ENCODE measurements at places on chromosomes 2 and 18.

DNA sequence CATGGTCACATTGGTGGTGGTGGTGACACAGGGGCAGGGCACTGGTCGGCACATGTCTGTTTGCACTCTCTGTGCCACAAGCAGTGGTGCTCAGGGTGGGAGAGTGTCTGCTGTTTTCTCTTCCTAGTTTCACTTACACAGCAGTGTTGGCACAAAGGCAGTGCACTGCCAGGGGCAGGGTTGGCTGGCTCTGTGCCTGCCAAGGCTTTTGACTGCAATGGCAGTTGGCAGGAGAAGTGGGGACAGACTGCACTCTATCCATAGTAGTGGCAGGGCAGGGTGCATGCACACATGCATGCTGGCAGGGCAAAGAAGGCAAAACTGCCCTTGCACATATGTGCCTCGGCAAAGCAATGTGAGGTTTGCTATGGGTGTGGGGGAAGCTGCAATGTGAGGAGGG lies 635.9 kb downstream of the SUCLG1 start:
- no peak for DNase-seq

GRCh38 chr2:191412353-191412752 lies 167.1 kb downstream of the MYO1B start:
- DNase-seq = no peak

DNA sequence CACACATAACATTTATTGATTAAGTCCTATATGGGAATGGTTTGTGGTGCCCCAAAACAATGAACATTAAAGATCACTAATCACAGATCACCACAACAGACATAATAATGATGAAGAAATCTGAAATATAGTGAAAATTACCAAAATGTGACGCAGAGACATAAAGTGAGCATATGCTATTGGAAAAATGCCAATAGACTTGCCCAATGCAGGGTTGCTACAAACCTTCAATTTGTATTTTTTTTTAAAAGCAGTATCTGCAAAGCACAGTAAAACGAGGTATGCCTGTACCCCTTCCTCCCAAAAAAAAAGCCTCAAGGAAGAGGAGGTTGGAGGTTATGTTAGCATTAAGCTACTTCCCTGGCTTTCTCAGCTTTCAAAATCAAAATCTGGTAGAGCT lies 131.1 kb downstream of the RBMS1 start:
- DNase-seq = no peak

DNA sequence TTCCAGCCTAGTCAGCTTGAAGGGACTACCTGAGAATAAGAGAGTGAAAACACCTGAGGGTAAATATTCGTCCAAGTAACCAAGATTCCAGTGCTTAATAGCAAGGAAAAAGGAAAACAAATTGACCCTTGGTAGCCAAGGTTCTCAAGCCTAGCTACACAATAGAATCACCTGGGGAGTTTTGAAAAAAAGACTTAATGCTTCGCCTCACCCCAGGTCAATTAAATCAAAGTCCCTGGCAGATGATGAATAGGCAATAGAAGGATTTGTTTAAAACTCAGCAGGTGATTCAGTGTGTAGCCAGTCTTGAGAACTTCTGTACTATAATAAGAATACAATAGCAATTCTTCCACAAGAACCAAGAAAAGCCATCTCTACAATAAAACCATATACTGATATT lies 500.2 kb downstream of the XIRP2 start:
- DNase-seq = no peak

- DNase-seq = no peak
These were observed 902.6 kb downstream of the CPS1 start for GRCh38 chr2:211458974-211459373.

DNA sequence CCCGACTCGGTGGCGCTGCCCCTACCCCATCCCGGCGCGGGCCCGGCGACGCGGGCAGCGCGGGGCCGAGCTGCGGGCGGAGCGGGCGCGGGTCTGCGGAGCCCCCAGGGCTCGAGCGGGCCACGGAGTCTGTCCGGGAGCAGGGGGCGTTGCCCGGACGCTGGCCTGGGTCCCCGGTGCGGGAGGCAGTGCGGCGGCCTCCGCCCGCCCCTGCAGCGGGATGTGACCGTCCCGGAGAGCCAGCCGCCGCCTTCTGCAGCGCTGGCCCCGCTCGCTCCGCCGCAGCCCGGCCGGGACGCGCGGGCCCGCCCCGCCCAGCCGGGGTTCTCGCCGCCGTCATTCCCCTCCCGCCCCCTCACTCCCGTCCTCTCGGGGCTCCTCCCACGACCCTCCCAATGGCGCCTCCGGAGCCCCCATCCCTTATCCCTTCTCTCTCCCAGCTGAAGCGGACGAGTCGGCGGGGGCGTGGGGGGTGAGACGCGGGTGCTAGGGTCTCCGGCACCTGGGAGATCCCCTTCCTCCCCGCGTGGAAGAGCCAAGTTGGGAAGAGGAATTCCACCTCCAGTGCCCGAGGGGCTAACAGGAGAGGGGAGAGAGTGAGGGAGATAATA lies at the start of gene FNDC4:
Gene FNDC4, minus strand, starts transcription at position 257 of the 611 bp plus-strand sequence. CDS start 521 bp downstream, outside the sequence.
- DNase-seq = peak; percentile 48

GRCh38 chr2:73851274-73851673 lies 22.5 kb downstream of the STAMBP start:
- DNase-seq = peak; percentile 60

DNA sequence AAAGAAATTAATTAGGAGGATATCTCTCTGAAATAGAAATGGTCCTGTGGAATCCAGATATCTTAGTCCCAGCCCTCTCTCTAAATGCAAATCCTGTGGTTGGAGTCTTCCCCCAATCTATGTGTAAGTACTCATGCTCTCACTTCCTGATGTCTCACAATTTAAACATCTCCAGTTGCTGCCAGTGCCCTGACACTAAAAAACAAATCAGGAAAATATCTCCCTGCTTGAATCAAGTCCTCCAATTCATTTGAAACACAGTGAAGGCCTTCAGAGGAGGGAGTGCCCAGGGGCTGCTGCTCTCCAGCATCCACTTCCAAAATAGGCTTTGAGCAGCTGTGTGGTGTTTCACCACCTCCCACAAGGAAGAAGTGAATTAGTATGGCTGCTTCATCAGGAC lies 413.8 kb downstream of the RAD51AP2 start:
- peak; percentile 18 for DNase-seq

DNA sequence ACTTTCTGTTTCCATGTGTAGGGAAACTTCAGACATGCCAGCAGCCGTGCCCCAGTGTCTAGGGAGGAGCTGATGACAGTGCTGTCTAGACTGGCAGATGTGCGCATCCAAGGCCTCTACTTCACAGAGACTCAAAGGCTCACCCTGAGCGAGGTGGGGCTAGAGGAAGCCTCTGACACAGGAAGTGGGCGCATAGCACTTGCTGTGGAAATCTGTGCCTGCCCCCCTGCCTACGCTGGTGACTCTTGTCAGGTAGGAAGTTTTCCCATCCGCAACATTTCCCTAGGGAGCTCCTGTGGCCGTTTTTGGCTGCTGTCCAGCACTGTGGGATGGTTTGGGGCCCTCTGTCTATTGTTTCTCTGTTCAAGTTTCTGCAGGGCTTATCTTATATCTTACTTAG lies 143.1 kb upstream of the TTC39C start:
- peak; percentile 85 for DNase-seq

DNA sequence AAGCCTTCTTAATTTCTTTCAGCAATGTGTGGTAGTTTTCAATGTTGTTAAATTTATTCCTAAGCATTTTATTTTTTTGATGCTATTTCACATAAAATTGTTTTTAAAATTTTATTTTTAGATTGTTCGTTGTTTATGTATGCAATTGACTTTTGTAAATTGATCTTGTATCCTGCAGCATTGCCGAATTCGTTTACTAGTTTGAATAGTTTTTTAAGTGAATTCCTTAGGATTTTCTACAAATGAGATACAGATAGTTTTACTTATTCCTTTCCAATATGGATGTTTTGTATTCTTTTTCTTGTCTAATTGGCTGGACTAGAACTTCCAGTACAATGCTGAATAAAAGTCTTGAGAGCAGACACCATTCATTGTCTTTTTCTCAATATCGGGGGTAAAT lies 55.6 kb downstream of the QPCT start:
- no peak for DNase-seq

- DNase-seq = no peak
These were observed 72.8 kb upstream of the TGFA start for GRCh38 chr2:70626254-70626990.

- no peak for DNase-seq
These were observed 86.4 kb upstream of the HK2 start for GRCh38 chr2:74747411-74748080.

DNA sequence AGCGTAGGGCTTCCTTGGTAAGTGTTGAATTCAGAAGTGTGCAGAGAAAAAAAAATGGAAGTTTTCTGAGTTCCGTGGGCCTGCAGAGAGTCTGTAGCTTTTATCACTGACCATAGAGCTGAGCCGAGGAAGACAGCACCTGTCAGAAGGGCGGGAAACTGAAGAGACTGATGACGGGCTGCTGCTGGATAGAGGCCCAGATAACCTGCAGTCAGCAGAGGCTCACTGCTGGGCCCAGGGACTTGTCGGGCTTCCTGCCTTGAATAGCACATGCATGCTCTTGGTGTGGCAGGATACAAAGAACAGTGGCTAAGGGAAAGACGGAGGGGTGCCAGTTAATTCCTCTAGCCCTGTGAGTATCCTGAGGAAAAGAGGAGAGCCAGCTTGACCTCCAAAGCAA lies 166.4 kb downstream of the MGAT5 start:
- no peak for DNase-seq

DNA sequence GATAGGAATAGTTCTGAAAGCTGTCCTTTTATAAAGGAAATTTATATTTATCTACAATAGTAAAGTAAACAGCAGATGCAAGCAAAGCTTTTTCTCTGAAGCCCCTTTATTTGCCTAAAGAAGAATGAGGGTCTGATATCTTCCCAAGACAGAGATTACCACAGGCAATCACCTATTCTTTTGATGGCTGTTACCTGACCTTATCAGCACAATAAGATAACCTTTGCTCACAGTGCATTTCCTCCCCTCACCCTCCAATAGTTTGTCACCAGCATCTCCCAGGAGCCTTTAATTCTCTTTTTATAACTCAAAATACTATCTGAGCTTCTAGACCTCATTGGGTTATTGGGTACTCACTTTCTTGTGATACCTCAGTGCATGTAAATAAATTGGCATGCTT lies 6.5 kb upstream of the CFAP221 start:
- no peak for DNase-seq

- no peak for DNase-seq
These were observed 644 bp downstream of the ABCG5 start for GRCh38 chr2:43837831-43838559.

- peak; percentile 57 for DNase-seq
These were observed 141.4 kb downstream of the SPP2 start for GRCh38 chr2:234191819-234192407.

DNA sequence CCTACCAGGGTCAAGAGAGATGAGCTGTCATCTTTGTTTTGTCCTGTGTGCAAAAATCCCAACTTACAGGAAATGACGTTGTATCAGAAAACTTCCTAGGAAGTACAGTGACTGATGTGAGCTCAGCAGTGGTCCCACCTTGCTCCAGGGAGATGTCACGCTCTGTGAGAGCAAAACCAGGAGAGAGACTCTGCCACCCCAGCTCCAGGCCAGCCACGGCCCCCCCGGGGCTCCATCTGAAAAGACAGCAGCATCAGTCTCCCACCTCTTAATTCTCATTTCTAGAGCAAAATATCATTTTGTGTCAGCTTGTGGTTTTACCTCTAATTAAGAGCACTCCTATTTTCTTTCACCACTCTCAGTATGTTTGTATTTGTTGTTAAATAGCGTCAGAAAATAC lies 57.5 kb downstream of the MYL12B start:
- DNase-seq = no peak

DNA sequence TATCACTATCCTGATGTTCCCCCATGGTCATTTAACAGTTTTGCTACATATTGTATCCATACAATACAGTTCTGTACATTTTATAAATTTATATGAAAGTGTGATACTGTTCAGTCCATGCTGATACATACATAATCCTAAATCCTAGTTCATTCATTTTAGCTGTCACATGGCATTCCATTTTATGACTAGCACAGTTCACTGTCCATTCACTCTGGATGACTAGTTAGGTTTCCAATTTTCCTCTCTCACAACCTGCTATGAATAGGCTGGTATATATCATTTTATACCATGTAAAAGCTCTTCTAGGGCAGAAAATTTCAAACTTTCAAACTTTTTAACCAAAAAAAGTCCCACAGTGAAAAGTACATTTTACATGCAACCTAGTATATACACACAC lies 15.2 kb downstream of the SMAD2 start:
- no peak for DNase-seq

DNA sequence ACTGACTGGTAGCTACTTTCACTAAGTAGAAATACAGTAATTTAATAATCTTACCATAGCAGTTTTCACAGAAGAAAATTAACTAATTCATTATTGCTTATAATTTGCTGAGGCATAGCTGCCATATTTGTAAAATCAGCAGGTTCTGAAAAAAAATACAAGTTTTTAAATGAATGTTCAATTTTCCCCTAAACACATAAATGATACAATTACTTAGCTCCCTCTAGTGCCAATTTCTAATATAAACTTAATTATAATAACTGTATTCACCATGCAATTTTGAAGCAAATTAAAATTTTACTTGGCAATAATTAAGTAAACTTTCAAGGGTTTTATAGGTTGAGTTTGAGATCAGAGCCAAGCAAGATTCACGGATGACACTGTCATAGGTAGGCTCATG lies 1321.6 kb upstream of the ACVR2A start:
- peak; percentile 9 for DNase-seq

DNA sequence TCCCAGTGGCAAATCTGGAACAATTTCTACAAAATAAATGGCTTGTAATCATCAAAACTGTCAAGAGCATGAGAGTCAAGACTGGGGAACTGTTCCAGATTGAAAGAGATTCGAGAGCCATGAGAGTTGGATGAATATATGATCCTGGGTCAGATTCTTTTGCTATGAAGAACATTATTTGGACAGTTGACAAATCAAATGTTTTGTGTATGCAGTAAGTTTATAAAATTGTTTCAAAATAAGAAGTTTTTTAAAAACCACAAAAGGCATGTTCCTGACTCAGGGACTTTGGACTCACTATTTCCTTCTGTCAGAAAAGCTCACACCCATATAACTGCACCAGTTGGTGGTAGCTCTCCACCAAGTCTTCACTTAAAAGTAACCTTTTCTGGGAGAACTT lies 38.5 kb downstream of the ROCK2 start:
- no peak for DNase-seq

DNA sequence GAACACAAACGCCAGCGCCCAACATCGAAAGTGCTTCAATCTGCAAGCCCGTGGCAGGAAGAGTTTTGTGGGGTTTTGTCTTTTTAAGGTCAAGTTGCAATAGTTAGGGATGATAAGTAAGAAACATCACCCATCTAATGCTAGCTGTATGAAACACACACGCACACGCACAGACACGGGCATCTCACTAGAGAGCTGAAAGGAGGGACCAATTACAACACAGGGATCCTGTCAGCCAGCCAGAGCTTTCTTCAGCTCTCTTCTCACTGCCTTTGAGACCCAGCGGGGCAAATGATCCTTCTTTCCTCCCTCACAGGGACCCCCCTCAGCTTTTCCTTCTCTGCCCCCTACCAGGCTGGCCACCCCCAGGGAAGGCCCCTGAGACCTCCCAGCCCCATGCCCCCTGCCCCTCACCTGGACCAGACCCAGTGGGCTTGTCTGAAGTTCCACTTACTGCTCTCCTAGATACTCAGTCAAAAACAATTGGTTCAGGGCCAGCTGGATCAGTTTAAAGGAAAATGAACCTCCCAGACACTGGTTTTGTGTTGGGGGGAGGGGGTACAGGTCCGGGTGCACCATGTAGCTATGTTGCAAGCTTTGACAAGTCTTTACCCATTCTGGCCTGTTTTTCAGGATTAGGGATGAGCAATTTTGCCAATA lies 17.9 kb downstream of the CYP26B1 start:
- no peak for DNase-seq

- no peak for DNase-seq
These were observed 164.3 kb downstream of the RPIA start for GRCh38 chr2:88855620-88856408.

- no peak for DNase-seq
These were observed 245.2 kb upstream of the REG3G start for GRCh38 chr2:78780256-78780655.
